Posterior cingulate gyrus (tissue), 11 donors: ENCODE measurements at places on chromosomes 13 and 19.
A peak's percentile ranks its signal among the peaks of the same experiment; 100 is the strongest.

DNA sequence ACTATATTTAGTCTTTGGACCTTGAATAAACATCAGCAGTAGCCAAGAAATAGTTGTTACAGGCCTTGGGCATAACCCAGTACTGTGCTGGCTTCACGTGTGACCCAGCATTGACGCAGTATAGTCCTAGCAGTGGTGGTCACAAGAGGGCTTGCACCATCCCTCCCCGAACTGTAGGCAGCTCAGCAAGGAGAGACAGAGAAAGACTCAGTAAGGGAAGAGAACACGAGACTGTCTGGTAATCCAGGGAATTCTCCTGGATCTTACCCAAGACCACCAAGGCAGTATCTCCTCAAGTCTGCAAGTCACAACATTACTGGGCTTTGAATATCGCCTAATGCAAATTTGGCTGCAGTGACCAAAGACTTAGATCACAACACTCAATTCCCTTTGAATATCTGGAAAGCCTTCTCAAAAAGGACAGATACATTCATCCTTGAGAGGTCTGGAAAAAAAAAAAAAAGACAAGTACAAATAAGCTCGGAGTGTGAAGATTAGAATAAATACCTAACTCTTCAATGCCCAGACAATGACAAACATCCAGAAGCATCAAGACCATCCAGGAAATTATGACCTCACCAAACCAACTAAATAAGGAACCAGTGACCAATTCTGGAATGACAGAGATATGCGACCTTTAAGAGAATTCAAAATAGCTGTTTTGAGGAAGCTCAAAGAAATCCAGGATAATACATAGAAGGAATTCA, 39.7 kb downstream of the CAB39L start:
- no peak for DNase-seq

- peak; percentile 93 for DNase-seq
Observed at GRCh38 chr19:8609279-8610040, 1.1 kb downstream of the ADAMTS10 start.

- DNase-seq, result no peak
Observed at GRCh38 chr13:94073007-94073744, 406.3 kb downstream of the DCT start.

DNA sequence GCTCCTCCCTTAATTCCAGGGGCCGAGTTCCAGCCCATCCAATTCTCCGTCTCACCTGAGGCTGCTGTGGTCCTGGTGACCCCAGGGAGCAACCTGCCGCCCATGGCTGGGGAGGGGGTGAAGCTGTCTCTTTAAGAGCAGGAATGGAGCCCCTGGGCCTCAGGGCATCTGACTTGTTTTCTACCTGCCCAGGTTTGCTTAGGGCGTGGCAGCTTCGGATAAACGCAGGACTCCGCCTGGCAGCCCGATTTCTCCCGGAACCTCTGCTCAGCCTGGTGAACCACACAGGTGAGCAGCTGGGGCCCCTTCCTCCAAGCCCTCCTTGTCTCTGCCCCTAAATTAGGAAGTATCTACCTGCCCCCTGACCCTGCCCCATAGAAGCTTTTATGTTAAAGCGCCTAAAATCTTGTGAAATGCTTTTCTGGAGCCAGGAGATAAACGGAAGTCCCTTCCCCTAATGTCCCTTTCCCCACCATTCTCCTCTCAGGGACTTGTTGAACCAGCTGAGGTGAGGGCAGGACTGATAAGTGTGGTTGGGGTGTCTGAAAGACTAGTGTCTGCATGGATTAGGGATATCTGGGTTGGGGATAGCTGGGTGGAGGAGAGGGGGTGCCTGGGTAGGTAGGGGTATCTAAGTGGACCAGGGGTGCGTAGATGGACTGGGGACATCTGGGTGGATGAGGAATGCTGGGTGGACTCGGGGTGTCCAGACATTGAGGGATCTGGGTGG, 614 bp downstream of the FXYD3 start:
- DNase-seq, result no peak

GRCh38 chr13:48682436-48682835, 28.7 kb downstream of the CYSLTR2 start:
- DNase-seq, result no peak

GRCh38 chr19:3184847-3185460, 776 bp upstream of the NCLN start:
- peak; percentile 83 for DNase-seq

DNA sequence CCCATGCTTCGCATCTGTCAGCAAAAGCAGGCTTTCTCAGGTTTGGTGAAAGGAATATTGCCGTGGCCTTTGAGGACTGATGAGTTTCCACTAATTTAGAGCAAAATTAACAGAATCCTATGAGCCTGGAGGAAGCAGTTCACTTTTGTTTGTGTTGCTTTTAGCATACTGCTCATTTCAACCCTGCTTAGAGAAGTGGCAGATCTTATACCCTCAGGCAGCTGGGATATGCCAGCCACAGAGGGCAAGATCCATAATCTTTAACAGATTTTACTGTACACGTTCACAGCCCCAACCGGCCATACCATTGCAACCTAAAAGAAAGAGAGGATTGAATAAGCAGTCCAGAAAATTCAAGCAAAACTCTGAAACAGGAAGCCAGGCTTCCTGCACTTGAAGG, 60.5 kb downstream of the COL4A2 start:
- no peak for DNase-seq

DNA sequence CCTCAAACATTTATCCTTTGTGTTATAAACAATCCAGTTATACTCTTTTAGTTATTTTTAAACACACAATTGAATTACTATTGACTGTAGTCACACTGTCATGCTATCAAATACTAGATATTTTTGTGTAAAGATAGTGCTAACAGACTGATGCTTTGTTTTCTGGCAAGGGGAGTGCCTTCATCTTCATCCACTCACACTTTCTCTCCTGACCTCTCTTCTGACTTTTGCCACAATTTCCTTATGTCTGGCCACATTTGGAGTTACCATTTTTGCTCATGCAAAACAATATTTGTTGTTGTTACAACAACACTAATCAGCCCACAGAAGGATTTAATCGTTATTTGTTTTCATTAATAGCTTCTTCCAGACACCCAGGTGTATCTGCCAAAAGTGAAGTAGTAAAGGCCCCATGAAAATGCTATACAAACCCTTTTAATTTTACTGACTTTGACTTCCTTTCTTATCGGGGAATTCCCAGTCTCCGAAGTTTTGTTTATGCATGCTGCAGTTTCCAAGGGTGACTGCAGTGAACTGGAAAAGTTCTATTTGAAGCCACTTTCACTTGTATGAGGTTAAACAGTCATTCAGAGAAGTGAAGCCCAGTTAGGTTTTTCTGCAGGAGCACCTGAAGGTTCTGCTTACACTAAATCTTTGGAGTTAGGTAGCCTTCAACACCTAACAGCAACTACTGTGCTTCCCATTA, 66.1 kb upstream of the FRY start:
- DNase-seq, result no peak

- DNase-seq, result no peak
Observed at GRCh38 chr13:60482012-60482411, 85.0 kb downstream of the TDRD3 start.

DNA sequence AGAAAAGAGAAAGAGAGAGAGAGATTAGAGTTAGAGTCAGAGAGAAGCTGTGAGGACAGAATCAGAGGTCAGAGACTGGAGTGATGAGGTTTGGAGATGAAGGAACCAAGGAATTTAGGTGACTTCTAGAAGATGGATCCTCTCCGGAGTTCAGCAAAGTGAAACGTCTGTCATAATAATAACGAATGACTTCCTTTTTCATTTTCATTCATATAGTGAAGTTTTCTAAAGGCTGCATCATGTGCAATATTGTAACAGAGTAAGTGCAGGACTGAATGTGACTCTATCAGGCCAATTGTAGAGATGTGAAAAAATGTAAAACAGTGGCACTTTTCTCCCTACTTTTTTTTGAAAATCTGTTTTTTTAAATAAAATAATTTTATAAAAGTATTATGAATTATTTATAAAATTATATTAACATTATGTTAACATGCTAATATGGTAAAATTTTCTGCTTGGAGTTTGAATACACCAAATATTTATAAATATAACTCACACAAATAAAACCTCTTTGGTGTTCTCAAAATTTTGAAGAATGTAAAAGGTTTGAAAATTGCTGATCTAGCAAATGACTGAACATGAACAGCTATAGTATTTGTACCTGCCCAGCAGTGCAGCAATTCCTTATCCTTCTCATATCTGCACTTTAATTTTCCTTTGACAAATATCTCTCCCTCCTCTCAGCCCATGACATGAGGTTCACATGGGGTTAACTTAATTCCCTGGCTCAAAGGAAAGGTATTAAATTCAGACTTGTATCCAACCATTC, 4.2 kb upstream of the TNFSF11 start:
- no peak for DNase-seq

DNA sequence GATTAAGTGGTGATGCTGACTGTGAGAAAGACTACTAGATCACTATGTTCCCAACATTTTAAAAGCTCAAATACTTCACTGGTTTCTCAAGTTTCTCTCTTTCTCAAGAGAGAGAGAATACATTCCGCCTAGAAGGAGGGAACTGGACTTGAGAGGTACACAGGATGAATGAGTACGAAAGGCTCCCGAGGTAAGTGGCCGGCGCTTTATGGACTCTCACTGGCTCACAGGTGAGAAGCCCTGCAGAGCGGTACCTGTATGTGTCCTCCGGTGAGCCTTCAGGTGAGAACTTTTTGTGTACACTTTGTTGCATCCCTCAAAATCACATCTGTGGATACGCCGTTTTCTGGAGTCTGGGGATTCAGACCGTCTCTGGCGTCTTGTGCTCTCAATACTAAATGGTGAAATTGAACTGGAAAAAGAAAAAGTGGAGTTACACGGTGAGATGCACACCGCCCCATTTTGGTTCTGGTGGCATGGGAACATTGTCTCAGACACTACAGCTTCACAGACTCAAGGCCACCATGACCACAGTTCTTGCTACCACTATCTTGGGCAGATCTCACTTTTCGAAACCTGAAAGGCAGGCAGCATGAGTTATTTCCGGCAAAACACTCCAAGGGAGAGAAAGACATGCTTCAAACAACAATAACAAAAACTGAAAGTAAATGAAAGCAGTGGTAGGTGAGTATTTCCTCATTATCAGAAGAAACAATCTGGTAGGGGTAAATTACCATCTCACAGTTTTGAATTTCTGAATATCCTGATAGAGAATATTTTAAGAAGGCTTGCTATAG, 418.9 kb downstream of the KLF12 start:
- DNase-seq, result no peak
